Substantia nigra (tissue), 51 donors: ENCODE measurements at places on chromosomes 16 and 17.

DNA sequence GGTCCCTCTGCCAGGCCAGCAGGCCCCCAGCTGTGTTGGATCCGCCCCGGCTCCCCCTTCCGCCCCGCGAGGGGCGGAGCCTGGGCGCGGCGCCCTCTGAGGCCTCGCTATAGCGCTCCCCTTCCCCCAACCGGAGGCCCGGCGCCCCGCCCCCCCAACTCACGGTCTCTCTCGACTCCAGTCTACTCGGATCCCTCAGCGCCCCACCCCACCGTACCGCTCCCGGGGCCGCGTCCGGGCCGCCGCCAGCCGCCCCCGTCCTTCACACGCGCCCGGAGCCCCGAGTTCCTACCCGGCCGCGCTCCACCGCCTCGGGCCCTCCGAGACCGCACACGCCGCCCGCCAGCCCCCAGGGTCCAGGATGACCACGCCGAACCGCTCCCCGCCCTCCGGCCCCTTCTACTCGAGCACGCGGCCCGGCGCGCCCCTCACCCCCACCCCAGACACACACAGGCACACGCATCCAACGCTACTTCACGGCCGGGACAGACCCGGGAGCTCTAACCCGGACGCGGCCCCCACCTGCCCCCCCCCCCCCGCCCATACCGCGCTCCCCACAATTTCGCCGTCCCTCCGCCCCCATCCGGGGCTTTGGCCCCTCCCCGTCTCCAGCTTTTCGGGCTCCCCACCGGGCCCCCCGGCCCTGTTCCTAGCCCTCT, 1.4 kb downstream of the PHF23 start:
- peak; percentile 82 for DNase-seq

DNA sequence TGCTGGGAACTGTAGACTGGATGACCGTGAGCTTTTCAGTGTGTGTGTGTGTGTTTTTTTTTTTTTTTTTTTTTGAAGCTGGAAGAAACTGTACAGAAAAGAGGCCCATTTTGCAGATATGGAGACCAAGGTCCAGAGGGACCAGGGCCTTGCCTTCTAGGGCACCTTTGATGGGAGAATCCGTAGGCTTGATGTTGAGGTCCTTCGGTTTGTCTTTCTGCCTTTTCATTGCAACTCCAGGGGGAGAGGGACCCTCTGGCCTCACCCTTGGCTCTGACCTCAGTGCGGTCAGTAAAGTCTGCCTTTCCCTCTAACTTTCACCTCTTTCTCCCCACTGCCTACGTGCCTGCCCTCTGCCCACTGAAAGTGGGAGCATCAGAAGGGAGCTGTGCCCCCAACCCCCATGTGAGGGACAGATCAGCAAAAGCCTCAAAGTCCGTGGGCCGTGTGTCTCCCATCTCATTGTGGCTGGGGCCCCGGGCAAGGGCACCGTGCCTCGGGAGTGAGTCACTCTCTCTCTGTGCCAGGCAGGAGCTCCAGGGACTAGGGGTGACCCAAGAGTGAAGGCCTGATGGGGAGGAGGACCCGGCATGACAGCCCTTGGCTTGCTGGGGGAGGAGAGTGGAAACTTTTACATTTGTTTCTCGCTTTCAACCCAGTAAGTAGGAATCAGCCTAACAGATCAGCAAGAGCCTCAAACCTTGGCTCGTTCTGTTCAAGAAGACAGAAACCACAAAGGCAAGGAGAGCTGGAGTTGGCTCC, 123.6 kb downstream of the CMIP start:
- DNase-seq = no peak

DNA sequence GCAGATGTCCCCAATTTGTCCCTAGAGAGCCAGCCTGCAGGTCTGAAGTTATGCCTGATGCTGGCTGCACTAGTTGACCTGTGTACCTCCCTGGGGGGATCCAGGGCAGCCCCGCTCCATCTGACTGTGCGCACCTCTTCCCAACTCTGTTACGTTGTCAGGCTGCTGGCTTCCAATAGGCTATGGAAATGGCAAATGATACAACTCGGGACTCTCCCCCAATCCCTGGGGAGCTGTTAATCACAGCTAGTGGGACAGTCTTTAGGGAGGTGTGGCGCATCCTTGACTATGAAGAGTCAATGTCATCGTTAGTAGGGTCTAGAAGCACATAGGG, 30.1 kb downstream of the GPRC5B start:
- no peak for DNase-seq

- no peak for DNase-seq
These were observed 496.9 kb upstream of the C16orf82 start for GRCh38 chr16:26569793-26570192.

DNA sequence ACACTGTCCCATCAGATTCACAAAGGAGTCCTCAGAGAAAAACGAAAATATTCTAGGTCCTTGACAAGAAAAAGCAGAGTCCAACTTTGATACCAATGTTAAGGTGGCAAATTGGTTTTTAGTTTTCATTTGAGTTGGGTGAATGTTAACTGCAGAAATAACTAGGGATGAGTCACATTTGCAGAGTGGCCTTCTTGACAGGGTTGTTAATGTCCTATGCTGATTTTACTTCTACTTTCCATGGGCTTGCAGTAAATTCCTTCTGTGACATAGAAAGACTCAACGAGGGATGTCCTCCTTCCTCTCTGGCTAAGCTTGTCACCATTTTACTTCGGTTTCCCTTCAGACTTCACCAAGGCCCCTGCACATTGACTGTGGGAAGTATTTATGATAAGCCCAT, 47.2 kb upstream of the ICAM2 start:
- DNase-seq = no peak

- DNase-seq = no peak
These were observed 236.6 kb downstream of the MRTFB start for GRCh38 chr16:14307527-14308367.

DNA sequence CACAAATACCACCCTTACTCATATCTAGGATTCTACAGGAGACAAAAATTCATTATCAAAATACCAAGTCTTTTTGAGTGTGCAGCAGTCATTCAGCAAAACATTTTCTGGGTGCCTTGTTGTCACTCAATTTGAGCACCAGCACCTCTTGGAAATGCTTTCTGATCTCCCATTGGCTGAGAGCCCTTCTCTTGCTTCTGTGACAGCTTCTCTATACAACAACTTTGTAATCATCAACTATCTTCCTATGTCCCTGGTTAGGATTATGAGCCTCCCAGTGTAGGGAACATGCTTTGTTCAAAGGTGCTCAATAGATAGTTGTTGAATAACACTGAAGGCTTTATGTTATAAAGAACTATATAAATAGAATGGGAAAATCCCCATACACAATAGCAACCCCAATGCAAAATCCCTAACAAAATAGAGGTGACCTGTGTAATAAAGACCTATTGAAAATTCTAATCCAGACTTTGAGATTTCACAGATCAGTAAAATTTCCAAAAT, 10.3 kb upstream of the RAB11FIP4 start:
- no peak for DNase-seq

DNA sequence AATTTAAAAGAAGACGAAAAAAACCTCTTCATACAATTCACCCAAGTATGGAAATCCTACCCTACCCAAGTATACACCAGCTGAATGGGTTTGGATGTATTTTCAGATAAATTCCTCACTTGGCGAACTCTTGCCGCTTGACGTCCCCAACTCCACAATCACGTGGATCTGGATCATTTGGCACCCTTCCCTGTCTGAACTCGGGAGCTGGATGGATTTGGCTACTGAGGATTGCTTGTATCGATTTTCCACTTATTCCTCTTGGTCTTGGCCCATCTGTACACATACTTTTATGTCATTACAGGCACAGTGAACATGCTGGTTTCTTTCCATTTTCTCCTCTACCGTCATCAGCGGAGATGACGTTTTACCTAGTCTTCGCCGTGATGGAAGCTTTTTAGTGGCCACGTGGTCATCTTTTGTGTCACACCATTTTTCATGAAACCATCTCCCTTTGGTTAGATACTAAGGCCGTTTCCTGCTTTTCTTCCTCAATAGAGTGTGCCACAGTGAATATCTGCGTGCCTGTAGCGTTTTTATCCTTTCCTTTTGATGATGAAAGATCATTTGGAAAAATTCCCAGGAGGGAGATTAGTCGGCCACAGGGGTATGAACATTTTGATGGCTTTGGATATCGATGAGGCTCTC, 47.1 kb downstream of the CMIP start:
- DNase-seq = no peak

- DNase-seq = no peak
These were observed 7.7 kb downstream of the FBXL20 start for GRCh38 chr17:39393736-39394135.

DNA sequence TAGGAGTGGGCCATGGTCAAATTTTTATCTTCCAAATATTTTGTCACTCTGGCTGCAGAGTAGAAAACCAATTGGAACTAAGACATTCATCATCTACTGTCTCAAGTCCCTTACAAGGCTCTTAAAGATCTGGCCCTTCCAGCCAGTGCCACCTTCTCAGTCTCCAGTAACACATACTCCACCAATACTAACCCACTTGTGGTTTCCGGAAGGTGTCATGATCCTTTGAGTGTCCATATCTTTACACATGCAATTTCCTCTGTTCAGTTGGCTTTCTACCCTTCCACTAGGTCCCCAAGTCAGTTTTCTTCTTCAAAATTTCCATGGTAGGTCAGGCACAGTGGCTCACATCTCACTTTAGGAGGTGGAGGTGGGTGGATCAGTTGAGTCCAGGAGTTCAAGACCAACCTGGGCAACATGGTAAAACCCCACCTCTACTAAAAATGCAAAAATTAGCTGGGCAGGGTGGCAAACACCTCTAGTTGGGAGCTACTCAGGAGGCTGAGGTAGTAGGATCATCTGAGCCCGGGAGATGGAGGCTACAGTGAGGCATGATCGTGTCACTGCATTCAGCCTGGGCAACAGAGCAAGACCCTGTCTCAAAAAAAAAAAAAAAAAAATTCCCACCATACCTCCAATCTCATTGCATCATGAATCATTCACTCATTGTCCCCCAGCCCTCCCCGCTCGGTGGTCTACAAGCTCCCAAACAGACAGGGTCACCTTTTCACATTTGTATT, 6.0 kb upstream of the GRB2 start:
- no peak for DNase-seq

- DNase-seq = no peak
These were observed 139.3 kb downstream of the CDH11 start for GRCh38 chr16:64982581-64982980.

DNA sequence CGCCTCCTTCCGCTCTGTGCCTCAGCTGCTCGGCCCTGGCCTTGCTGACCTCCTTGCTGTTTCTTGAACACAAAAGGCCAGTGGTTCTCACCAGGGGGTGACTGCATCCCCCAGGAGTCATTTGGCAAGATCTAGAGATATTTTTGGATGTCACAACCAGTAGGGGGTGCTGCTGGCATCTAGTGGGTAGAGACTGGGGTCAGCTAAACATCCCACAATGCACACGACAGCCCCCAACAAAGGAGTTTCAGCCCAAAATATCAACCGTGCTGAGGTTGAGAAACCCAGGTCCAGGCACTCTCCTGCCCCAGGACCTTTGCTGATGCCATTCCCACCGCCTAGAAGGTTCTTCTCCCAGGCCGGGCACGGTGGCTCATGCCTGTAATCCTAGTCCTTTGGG, 39.7 kb downstream of the ABCC6 start:
- no peak for DNase-seq

- DNase-seq = peak; percentile 10
These were observed at the start of gene MILR1 for GRCh38 chr17:64448665-64449512. MILR1 (plus strand) TSS chr17:64449115; CDS start chr17:64449169, 54 bp downstream.

DNA sequence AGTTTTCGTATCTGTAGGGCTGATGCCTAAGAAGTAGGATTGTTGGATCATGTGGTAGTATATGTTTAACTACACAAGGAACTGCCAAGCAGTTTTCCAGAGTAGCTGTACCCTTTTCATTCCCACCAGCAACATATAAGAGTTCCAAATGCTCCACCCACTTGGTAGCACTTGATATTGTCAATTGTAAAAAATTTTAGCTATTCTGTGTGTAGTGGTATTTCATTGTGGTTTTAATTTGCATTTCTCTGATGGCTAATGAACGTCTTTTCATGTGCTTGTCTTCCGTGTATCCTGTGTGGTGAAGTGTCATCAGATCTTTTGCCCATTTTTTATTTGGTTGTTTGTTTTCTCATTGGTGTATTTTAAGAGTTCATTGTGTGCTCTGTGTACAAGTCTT, 69.7 kb downstream of the TANC2 start:
- no peak for DNase-seq

DNA sequence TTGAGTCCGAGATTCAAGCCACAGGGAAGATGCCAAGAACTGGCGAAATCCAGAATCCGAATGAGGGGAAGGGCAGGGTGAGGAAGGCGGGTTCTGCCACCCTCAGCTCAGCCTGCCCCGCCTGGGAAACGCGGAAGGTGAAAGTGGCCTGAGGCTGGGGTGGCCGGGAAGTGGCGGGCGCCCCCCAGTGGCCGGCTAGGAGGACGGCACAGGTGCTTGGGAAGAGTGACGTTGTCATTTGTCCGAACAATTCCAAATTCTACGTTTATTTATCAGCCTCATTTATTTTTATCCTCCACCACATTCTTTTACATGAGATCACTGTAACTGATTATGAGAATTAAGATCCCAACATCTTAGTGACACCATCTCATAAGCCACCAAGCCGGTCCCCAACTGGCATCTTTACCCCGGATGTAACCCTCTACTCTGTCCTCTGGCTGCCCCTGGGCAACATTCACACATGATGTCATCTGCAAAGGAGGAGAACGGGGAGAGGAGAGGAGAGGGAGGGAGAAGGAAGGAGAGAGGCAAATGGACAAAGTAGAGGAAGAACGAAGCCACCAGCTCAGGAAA, 21.3 kb downstream of the SRCIN1 start:
- DNase-seq = peak; percentile 65

GRCh38 chr17:28725660-28726225, 290 bp downstream of the TLCD1 start:
- DNase-seq = no peak

- DNase-seq = no peak
These were observed 15.5 kb downstream of the GSE1 start for GRCh38 chr16:85628645-85629044.
